G401 (cell line): ENCODE measurements at places on chromosomes 12 and 14.
A peak's percentile ranks its signal among the peaks of the same experiment; 100 is the strongest.

GRCh38 chr14:99650189-99650588 is 5.3 kb downstream of the HHIPL1 start:
- DNase-seq, result no peak

- DNase-seq, result no peak
These were observed 334.0 kb upstream of the PRICKLE1 start for GRCh38 chr12:42923583-42923982.

DNA sequence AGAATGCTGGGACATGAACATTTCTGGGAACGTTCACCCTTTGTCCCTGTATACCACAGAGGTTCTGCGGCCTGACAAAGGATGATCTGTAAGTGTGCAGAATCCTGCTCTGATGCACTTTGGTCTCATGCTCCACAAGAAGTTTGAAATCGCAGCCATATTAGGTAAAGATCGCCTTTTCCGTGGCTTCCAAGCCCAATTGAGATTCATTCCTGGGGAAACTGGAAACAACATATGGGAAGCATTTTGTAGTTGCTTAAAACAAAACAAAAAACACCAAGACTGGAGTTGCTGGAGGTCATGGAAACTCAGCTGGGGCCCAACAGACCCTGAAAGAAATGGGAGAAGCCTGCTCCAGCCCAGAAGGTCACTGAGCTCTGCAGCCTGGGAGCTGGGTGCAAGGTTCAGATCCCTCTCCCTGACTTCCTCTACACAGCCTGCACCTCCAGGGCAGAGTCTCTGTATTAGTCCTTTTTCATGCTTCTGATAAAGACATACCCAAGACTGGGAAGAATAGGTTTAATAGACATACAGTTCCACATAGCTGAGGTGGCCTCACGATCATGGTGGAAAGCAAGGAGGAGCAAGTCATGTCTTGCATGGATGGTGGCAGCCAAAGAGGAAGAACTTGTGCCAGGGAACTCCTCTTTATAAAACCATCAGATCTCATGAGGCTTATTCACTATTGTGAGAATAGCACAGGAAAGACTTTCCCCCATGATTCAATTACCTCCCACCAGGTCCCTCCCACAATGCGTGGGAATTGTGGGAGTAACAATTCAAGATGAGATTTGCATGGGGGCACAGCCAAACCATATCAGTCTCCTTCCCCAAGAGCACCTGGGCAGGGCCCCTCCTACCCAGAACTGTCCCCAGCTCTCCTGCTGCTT is 60.8 kb upstream of the CHGA start:
- no peak for DNase-seq

- no peak for DNase-seq
These were observed 287.8 kb upstream of the KITLG start for GRCh38 chr12:88868050-88868449.

DNA sequence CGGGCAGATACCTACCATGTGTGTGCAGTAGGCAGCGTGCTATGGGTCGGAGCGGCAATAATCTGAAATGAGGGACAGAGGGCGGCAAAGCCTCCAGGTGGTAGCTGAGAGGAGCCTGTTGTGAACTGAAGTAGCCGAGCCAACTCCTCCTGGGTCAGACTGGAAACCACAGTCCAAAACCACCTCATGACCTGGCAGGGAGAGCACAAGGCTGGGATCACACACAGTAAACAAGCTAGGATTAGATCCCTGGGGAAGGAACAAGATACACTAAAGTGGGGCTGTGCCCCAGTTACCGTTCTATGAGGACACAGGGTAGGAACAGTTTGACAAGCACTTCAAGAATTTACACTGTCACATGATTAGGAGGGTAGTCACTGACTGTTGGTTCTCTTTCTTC is 49.0 kb downstream of the AREL1 start:
- DNase-seq, result peak; percentile 63

GRCh38 chr14:100079726-100080005 is 14.4 kb downstream of the EVL start:
- no peak for DNase-seq

DNA sequence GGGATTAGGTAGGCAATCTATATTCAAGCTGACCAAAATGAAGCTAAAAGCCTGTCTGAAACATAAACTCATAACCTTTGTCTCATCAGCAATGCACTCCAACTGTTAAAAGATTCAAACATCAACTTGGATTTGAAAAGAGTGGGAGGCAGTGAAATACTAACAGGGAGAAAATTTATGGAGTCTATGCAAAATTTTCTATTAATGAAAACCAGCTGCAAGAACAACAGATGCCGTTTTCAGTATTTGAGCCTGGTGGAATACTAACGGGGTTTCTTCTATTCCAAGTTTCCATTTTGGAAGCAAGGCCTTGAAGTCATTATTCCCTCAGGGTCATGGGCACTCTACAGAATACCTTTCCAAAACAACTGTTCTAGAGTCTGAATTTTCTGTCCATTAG is 88.3 kb downstream of the LRP6 start:
- DNase-seq, result no peak

DNA sequence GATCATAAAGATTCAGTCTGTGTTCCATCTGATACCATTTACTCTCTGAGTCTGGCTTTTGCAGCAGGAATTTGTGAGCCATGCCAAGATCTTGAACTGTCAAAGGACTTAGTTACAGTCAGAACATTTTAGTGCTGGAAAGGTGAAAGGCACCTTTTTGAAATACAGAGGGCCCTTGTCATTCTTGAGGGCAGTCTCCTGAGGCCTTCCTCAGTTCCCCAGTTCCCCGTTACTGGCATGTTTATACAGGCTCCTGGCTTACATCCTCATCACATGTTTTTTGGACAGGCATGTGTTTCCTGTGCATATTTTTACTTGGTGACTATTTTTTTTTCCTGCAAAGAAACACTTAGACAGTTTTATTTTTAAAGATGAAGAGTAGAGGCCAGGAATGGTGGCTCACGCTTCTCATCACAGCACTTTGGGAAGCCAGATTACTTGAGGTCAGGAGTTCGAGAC is 21.0 kb downstream of the CFAP54 start:
- no peak for DNase-seq

GRCh38 chr14:49972823-49973222 is 79.9 kb downstream of the ARF6 start:
- no peak for DNase-seq

- DNase-seq, result peak; percentile 23
These were observed 168.9 kb upstream of the RASSF8 start for GRCh38 chr12:25789541-25789944.
